ENCODE measurements at places on chromosomes 1 and 21.

GRCh38 chr1:178055779-178056471 lies 38.0 kb upstream of the RASAL2 start:
- DNase-seq: peak; percentile 75

GRCh38 chr1:111475701-111476100 lies 1.9 kb downstream of the C1orf162 start:
- no peak for DNase-seq

DNA sequence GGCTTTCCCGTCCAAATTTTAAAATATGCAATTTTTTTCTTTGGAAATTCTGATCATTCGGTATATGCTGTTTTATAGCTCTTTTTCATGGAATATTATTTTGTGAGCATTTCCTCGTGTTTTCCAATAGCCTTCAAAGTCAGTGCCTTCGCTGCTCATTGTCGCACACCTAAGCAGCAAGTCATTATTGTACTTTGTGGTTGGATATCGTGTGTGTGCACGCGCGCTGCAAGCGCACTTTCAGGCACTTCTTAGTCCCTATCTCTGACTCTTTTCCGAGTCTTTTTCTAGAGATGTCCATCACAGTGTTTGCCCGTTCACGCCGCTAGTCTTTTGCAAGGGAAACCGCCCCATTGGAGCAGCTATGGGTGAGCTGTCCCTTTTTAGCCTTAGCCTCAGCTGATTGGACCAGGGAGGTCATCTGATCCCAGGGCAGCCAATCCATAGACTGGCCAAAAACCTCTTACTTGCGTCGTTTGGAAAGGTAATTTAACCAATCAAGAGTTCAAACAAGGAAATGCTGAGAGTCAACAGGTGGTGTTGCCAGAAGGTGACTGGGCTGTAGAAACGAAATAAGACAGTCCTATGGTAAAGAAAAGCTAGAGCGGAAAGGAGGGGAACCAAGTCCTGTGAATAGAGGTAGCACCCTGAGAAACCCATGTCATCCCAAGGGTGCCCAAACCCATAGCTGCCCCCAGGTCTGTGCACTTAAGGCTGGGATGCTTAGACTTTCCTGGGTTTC lies 710 bp upstream of the HYI start:
- peak; percentile 90 for DNase-seq

- peak; percentile 8 for DNase-seq
Measured at GRCh38 chr1:201016211-201016651, 7.3 kb downstream of the KIF21B start.

DNA sequence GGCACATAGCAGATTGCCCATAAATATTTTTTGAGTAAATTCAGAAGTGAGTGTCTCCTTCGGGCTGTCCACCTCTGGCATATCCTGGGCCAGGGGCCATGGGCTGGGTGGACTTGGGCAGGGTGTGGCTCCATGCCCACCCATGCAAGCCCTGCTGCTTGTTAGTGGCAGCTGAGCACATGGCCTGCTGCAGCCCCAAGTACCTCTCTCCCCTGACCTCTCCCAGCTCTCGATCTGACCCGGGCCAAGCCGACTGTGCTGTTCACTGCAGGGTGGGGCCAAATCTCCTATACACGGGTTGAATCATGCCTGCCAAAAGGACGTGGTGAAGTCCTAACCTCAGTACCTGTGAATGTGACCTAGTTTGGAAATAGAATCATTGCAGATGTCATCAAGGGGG lies 132.5 kb upstream of the C1orf174 start:
- DNase-seq: no peak

- DNase-seq: peak; percentile 85
Measured at GRCh38 chr1:150613061-150613920, 16.1 kb downstream of the ENSA start.

DNA sequence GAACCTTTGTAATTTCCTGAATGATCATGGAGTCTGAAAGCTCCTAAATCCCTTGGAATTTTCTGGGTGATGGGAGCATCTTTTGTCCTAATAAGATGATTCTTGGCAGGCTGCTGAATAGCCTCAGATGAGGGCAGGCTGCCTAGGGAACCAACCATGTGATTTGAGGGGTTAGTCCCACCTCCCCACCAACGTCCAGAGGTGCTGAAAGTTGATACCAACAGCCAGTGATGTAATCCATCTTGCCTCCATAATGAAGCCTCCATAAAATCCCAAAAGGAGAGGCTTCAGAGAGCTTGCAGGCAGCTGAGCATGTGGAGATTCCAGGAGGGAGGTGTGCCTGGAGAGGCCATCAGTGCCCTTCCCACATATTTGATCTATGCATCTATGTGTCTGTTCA lies 43.7 kb downstream of the GTF2B start:
- no peak for DNase-seq

GRCh38 chr1:104028416-104029035 lies 278.8 kb downstream of the AMY1C start:
- no peak for DNase-seq

GRCh38 chr1:9369964-9370788 lies 77.5 kb downstream of the SPSB1 start:
- peak; percentile 55 for DNase-seq

GRCh38 chr21:45857761-45858160 lies 123.8 kb upstream of the COL6A1 start:
- no peak for DNase-seq

GRCh38 chr1:203765029-203765837 lies at the start of gene LAX1:
Gene LAX1, plus strand, starts transcription at chr1:203765183. Its CDS starts 383 bp downstream, at chr1:203765566.
- DNase-seq: no peak

DNA sequence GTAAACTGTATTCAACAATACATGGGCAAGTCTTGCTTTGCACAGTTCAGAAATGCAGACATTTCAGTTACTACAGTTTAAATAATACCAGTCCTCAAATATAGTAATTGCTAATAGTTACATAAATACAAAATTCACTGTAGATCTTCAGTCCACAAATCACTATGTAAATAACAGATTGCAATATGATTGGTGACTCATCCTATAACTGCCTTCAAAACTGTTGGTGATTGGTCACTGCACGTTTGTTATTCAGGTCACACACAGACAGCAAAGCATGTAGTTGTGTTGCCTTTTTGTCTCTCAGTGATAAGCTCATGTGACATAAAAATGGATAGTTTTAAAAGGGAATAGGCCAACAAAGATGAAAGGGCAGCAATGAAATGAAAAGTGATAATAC lies 186.5 kb upstream of the CTTNBP2NL start:
- peak; percentile 42 for DNase-seq

GRCh38 chr1:226433341-226433720 lies 25.4 kb upstream of the PARP1 start:
- no peak for DNase-seq

DNA sequence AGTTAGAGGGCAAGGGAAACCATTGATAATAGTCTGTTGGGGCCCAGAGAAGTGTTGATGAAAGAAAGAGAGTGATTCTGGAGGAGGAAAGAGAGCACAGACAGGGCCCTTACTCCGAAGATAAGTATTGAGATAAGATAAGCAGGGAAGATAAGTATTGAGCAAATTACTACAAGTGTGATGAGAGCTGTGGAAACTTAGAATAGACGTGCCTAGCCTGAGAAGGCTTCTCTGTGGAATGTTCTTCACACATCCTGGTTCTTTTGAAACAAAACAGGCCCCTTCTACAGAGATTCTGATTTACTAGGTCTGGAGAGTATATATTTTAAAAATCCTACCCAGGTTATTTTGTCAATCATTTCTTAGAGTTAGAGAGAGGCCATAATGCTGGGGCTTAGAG lies 26.4 kb downstream of the FNBP1L start:
- no peak for DNase-seq

DNA sequence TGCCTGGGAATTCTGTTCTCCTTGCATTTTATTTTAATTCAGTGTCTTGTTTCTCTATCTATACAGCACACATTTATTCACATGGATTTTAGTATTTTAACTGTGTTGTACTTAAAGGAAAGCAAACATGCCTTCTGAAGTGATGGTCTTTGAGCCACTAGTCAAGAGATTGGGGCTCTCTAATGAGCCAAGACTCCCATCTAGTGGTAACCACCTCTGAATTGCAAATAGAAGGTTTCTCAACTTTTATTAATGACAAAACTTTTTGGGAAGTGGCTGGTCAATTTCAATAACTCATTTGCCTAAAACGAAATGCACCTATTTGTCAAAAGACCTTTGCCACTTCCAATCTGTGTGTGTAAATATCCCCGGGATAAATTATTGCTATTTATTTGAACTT lies 199.6 kb downstream of the LTN1 start:
- DNase-seq: no peak

DNA sequence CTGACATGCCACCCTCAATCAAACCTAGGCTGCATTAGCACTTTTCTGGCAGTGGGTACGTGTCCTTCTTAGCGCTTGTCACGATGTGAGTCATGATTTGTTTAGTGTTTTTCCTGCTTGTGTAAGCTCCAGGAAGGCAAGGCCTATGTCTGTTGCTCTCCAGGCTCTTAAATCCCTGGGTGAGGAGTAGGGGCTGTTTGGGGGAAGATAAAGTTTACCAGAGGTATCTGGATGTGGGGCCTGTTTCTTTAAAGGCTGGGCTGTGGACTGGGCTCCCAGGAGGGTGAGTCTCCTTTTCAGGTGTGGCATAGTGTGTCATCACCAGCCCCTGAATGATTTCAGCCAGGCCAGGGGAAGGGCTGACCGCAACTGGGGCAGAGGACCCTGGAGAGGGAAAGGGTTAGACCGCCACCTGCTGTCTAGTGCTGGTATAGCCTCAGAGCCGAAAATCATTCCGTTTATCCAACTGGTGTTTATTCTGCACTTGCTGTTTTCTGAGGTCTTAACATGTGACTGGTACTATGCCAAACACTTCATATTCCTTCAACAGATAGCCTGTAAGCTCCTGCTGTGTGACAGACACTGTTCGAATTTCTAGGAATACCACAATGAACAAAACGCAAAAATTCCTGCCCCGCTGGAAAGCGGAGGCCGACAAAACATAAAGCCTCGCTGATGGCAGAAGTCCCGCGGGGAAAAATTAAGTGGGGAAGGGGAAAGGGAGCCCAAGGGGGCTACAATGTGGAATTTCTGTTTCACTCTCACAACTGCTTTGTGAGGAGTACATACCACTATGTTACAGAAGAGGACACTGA lies 9.7 kb downstream of the SERINC2 start:
- DNase-seq: peak; percentile 95

DNA sequence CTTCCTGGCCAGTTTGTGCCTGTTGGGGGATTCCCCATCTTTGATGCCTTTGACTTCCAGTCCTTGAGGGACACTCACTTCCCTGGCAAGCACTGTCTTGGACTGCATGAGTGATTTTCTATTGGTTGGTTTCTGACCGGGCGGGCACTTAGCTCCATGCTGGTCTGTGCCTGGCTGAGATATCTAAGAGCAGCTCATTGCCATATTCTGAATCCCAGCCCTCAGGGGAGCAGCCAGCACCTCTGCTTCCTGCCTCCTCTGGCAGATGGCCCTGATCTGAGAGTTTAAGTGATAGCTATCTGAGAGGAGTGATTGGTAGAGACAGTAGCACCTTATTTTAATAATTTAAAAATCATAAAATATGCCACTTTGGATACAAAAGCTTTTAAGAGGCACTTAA lies 52.5 kb downstream of the DISC1 start:
- DNase-seq: no peak

- no peak for DNase-seq
Measured at GRCh38 chr1:158951956-158952355, 20.6 kb downstream of the PYHIN1 start.

DNA sequence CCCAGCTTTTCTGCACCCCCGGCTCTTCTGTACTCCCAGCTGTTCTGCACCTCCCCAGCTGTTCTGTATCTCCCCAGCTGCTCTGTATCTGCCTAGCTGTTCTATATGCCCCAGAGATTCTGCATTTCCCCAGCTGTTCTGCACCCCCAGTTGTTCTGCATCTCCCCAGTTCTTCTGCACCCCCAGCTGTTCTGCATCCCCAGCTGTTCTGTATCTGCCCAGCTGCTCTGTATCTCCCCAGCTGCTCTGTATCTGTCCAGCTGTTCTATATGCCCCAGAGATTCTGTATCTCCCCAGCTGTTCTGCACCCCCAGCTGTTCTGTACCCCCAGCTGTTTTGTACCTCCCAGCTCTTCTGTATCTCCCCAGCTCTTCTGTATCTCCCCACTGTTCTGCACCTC lies 41.1 kb downstream of the UMODL1 start:
- no peak for DNase-seq

DNA sequence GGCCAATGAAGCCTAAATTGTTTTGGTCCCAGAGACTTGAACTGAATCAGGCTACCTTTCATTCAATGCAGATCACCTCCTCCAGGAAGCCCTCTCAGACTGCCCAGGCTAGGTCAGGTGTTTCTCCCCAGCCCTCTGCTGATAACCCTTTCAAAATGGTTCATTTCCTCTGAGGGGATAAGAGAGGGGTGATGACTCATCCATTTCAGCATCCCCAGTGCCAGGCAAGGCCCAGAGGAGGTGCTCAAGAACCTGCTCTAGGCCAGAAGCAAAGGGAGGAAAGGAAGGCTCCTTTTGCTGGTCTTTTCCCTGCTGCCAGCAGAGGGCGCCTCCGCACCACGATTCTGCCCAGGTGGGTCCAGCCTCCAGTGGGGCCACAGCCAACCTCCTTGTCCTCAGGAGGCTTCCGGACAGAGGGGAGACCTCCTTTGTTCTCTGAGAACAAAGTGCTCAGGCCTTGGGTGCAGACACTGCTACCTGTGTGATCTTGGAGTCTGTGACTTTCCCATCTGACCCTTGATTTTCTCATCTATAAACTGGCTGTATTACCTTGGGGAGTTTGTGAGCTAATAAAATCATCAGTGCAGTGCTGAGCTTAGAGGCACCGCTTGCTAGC lies 45.3 kb upstream of the ARHGEF10L start:
- DNase-seq: peak; percentile 76

- DNase-seq: no peak
Measured at GRCh38 chr1:7587108-7587772, 183.9 kb upstream of the VAMP3 start.

- DNase-seq: no peak
Measured at GRCh38 chr1:21852282-21853130, 40.4 kb downstream of the LDLRAD2 start.

- DNase-seq: peak; percentile 96
Measured at GRCh38 chr1:38990738-38991637, at the start of gene AKIRIN1. Gene AKIRIN1, plus strand, starts transcription at chr1:38991276. Its CDS starts 105 bp downstream, at chr1:38991381.

- DNase-seq: no peak
Measured at GRCh38 chr1:202316186-202316585, 25.6 kb downstream of the UBE2T start.

DNA sequence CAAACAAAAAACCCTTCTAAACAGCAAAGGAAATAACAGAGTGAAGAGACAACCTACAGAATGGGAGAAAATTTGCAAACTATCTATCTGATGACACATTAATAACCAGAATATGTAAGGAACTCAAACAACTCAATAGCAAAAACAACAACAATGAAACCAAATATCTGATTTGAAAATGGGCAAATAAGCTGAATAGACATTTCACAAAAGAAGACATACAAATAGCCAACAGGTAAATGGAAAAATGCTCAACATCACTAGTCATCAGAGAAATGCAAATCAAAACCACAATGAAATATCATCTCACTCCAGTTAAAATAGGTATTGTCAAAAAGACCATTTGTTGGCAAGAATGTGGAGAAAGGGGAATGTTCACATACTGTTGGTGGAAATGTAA lies 57.6 kb upstream of the RC3H1 start:
- DNase-seq: no peak

- DNase-seq: no peak
Measured at GRCh38 chr21:15272591-15272990, 207.8 kb upstream of the NRIP1 start.

All from epithelial cell of esophagus (primary cell).